ENCODE measurements at places on chromosomes 2 and 18. TPM values are rescaled to one million over a fixed set of nuclear protein-coding genes. Genes with fewer than 3 reads are reported as not detected.

The C2orf81 gene
- 1.4 TPM for total RNA-seq

The CLEC4F gene
- not detected for total RNA-seq

The CBLN2 gene
- 0.29 TPM for total RNA-seq

The CRYGA gene
- total RNA-seq, result not detected

The CPLX4 gene
- not detected for total RNA-seq

The PCBP1 gene
- 22.1 TPM for total RNA-seq

The PLB1 gene
- total RNA-seq, result 0.83 TPM

The DLX1 gene
- 7.4 TPM for total RNA-seq

The ELAC1 gene
- 8.3 TPM for total RNA-seq

GRCh38 chr2:216474925-216475670, 23.5 kb upstream of the RPL37A start:
- DNase-seq, result no peak

- no peak for DNase-seq
Observed at GRCh38 chr18:79371561-79372121, 24.1 kb upstream of the NFATC1 start.

- no peak for DNase-seq
Observed at GRCh38 chr2:34419856-34420255, 820.8 kb upstream of the FAM98A start.

DNA sequence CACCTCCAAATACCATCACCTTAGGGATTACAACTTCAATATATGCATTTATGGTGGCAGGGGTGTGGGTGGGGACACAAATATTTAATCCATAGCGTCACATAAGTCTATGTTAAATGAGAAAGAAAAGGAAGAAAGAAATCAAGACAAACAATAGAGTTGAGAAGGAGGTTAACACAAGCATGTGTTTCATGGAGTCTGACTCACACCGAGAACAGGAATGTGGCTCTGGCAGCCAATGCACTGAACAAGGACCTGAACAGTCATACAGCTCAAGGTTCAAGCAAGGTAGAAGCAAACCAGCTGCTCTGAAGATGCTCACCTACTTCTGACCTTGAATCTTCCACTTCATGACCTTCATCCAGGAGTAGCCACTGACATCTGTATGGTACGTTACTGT, 36.2 kb upstream of the LPIN1 start:
- peak; percentile 67 for DNase-seq

DNA sequence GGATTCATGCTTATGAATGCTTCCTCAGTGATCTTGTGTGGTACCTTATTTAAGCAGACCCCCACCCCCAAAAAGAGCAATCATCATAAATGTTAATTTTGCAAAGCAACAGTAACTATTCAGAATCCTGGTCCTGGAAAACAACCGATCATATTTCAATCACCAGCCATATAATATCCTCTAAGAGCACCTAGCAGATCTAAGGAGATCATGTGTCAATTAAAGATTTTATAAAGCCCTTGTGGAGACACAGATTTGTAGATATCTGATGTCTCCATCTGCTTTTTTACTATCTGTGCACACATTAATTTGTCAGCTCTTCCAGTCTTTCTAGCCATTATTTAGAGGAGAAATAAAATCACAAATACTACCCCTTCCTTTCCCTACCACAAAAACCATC, 423.7 kb downstream of the TGIF1 start:
- DNase-seq, result no peak

DNA sequence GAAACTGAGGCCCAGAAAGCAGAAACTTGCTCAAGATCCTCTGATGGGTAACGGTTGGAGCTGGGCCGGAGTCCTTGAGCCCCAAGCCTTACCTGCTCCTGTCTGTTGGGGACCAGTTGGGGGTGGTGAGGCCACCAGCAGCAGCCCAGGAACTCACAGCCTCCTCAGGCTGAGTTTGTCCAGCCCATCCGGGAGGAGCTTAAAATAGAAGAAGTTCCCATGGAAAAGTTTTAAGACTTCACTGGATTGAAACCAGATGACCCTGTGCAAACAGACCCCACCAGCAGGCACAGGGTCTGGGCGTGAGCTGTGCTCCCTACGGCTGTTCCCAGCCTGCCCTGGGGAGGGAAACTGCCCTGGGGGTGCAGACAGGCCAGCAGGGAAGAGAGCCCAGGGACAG, 40.6 kb upstream of the FOSL2 start:
- no peak for DNase-seq

DNA sequence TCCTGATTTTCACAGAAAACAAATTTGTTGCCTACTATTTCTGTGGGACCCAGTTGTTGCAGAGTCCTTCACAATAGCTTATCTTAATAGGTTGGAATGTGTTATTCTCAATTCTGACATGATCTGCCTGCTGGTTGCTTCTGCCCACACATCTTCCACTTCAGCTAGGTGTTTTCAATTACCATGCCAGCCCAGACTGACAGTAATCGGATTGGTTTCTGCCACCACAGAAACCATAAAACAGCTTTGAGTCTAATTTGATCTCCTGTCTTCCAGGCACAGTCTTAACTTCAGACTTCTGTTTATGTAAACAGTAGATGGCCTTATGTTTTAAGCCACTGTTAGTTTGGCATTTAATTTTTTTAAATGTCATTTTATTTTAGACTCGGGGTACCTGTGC, 248.2 kb upstream of the RBMS1 start:
- no peak for DNase-seq

- DNase-seq, result no peak
Observed at GRCh38 chr2:54967759-54968365, 82.4 kb downstream of the RTN4 start.

DNA sequence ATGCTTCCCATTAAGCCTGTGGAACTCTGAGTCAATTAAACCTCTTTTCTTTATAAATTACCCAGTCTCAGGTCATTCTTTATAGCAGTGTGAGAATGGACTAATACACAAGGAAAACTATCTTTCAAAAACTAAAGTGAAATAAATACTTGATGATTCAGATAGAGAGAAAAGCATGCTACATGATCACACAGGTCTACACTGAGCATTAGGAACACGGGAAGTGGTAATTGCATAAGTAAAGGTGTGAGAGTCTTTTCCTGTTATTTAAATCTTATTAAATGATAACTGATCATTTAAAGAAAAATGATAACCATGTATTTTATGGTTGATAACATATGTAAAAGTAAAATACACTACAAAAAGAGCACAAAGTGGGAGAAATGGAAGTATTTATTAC, 812.0 kb upstream of the RAB6C start:
- no peak for DNase-seq

GRCh38 chr2:169664978-169665930, 29.0 kb downstream of the CFAP210 start:
- DNase-seq, result no peak

GRCh38 chr18:24086082-24086481, 52.8 kb upstream of the CABYR start:
- no peak for DNase-seq

- DNase-seq, result no peak
Observed at GRCh38 chr2:148865512-148865911, 9.5 kb upstream of the KIF5C start.
